ENCODE measurements at places on chromosomes 6 and 20.
A peak's percentile ranks its signal among the peaks of the same experiment; 100 is the strongest.

GRCh38 chr6:101178748-101179147 is 214.8 kb upstream of the GRIK2 start:
- DNase-seq: no peak

DNA sequence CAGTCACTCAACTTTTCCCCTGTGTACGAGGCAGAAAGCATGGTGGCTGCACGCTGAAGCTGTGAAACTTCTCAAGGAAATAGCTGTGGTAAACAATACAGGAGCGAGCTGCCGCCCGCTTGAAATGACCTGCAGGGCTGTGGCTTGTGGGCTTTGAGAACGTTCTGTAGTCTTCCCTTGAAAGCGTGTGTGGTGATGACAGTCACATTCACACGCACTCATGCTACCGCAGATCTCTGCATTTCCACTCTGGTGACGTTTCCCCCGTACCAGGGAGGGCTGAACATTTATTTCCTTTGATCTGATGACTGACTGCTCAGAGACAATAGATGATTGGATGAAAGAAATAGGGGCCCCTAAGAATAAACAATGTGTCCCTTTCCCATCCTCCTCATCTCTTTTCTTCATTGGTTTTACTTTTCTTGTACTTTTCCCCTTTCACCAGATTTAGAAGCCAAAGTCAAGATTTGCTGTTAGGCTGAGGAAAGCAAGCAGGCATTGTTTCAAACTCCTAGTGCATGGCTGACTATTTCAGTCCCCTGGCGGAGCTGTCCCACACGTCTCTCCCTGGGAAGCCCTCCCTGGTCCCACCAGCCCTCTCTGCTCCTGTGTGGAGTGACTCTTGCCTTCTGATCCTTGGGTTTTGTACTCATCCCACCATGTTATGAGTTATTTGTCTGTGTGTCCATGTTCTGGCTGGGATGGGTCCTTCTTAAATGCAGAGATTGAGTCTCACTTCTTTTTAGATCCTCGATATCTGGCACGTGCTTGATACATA is 3.9 kb downstream of the SYTL3 start:
- no peak for DNase-seq

GRCh38 chr20:13302647-13303450 is 81.8 kb downstream of the ISM1 start:
- DNase-seq: peak; percentile 8

DNA sequence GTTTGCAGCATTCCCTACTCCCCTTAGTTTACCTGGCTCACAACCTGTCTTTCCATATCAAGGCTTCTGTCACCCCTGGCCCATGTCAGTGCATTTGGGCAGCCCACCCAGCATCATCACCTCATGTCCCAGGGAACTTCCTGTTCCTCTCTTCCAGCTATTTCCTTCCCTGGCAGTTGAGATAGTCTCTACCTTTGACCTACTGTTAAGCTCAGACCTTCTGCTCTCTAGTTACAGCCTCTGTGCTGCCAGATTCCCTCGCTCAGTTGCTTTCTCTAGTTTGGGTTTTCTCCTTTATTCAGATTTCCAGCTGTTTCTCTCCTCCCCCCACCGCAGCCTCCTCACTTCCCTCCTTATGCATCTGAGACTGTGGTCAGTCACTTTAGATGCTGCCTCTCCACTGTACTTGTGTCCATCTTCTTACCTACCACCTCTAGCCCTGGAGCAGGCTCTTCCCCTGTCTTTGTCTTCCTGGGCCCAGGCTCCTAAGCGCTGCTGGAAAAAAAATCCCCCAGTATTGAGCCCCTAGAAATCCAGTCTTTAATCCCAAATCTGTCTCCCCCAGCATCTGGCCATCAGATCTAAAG is 16.3 kb downstream of the PTPN1 start:
- DNase-seq: no peak

DNA sequence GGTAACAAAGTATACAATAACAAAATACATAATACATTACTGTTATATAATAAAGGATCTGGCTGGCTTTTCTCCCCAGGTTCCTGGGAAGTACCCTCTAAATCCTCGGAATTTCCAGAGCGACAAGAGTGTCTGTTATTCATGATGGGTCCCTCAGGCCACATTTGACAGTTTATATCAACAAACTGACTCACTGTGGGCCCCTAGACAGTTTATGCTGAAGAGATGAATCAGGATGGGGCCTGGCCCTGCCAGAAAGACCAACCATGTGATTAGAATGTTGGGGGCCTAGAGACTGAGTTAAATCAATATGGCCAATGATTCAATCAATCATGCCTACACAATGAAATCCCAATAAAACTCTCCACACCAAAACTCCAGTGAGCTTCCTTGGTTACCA is 13.5 kb downstream of the USP45 start:
- no peak for DNase-seq

- no peak for DNase-seq
Measured at GRCh38 chr20:44211177-44212039, 837 bp upstream of the OSER1 start.

DNA sequence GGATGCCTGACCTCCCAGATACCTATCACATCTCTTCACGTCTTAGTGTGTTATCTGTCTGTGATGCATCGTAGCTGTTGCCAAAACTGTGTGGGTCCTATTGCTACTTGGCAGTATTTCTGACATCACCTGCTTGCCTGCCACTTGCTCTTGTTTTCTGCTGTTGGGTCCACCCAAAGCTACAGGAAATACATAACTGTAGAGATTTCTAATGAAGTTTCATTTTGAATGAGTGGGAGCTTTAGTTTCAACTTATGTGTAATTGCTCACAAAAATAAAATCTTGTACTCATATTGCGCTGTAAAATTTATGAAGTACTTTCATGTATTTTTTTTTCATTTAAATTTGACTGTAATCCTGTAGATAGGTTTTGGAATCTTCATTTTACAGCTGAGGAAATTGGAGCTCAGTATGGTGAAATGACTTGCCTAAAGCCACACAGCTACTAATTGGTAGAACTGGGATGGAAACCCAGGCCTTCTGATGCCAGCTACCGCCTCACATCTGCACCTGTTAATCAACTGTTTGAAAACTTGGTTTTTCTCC is 113.6 kb upstream of the MAN1A1 start:
- DNase-seq: no peak

DNA sequence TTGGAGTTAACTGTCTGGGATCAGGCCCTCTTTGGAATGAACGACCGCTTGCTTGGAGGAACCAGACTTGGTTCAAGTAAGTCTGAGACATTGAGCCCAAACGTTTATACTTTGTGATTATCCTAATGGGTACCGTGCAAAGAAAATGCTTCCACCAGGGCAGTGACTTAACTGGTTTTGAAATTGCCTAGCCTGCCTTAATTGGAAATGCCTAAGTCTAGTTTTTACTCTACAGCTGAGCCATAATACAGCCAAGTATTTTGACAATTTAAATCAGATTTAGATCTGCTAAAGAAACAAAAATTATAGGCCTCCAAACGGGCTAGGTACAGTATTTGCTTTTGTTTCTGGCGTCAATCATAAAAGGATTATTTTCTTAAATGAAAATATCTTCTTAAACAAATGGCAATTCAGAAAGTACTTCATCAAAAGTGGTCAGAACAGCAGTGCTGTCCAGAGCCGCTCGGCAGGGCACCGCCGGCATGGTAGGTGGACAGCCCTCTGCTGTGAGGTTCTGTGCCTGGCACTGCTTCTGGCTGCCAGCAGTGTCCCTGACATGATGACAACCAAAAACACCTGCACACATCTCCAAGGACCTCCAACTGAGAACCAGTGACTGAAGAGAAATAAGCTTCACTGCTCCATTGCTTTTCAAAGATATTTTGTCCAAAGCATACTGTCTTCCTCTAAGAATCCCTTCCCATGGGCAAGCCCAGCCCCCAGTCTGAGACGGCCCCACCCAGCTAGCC is 55.6 kb downstream of the EZR start:
- no peak for DNase-seq

DNA sequence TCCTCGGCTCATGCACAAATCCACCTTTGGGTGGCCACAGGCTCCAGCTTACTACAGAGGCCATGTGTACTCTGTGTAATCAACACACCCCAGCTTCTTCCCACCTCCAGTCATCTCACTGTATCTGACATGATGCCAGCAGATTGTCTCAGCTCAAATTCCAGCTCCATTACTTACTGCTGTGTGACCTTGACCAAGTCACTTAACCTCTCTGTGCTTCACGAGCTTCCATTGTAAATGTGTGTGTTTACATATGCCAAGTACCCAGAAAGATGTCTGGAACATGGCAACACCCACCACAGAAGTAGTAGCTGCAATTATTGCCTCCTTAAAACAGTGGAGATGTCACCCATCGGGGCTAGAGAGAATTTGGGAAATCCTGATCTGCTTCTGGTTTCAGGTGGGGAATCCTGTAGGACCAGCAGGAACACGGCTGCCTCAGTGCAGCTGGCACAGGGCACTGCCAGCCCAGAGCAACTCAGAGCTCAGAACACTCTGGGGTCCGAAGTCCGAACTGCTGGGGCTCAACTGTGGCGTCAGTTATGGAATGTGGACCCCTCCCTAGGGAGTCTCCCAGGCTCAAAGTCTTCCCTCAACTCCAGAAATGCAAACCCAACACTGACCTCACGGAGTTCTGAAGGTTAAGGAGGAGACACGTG is 21.2 kb upstream of the HLA-B start:
- DNase-seq: peak; percentile 73

DNA sequence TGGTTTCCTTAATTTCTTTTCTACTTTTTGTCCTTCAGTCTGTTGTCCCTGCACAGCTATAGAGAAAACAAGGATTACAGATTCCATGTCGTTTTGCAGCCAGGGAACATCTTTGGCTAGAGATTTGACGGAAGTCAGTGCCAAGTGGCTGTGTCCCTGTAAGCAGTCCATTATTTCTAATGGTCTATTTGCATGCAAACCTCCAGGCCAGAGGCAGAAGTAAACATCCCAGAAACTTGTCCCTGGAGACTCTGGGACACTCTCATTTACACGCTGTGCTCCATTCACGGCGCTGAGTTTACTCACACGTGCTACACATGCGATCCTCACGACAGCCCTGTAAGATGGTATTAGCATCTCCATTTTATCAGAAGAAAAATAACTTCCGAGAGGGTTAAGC is 355.5 kb downstream of the PRKN start:
- DNase-seq: no peak

DNA sequence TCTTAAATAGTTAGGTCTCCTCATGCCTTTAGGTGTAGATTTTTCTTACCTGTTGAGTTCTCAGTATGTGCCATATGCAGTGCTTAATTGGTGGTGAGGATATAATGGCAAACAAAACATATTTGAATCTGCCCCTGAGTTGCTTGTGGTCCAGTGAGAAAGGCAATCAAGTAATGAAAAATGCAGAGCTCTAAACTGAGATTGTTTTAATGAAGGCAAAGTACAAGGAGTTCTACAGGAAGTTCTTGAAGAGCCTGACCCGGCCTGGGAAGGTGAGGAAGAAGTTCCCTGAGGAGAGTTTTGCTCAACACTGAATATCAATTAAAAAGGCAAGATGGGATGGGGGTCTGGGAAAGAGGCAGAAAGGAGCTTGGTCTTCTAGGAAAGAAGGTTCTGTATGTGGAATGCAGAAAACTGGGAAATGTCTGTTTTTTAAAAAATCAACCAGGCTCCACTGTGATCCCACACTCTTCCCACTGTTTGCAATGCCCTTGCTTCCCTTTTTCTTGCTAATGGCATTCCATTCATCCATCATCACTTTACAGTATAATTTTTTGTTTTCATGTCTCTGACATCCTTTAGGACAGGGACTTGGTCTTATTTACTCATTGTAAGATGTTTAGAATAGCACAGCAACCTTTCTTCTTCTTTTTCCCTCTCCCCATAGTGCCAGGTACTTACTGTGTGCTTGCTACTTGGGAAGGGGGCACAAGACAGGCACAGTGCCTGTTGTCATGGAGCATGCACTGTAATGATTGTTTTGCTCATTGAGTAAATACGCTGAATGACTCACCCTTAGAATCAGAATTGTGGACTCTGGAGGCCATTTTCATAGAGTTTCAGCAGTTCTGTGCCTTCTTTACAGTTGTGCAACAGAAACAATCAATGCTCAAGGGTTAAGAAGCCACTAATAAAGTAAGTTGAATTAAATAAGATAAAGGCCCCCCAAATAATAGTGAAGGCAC is 64.3 kb downstream of the ANKS1A start:
- DNase-seq: peak; percentile 49

DNA sequence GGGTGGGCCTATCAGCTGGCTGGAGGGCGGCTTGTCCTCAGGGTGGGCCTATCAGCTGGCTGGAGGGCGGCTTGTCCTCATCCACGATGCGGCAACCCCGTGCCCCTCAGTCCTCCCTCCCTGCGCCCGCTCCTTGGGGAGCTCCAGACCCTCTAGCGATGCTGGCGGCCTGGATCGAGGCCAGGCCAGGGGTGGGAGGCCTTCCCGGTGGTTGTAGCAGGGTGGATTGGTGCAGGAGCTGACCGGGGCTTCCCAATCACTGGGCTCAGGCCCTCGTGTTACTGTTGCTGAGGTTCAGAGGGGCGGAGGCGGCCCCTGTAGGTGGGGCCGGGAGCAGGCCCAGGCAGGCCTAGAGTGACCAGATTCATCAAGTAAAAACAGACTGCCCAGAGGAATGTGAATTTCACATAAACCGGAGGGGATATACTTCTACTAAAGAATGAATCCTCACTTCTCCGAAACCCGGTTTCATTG is 8.8 kb downstream of the SLC17A9 start:
- no peak for DNase-seq

- DNase-seq: no peak
Measured at GRCh38 chr6:39638126-39638822, 86.9 kb downstream of the KIF6 start.

GRCh38 chr20:33556246-33556645 is 66.3 kb downstream of the CBFA2T2 start:
- no peak for DNase-seq

DNA sequence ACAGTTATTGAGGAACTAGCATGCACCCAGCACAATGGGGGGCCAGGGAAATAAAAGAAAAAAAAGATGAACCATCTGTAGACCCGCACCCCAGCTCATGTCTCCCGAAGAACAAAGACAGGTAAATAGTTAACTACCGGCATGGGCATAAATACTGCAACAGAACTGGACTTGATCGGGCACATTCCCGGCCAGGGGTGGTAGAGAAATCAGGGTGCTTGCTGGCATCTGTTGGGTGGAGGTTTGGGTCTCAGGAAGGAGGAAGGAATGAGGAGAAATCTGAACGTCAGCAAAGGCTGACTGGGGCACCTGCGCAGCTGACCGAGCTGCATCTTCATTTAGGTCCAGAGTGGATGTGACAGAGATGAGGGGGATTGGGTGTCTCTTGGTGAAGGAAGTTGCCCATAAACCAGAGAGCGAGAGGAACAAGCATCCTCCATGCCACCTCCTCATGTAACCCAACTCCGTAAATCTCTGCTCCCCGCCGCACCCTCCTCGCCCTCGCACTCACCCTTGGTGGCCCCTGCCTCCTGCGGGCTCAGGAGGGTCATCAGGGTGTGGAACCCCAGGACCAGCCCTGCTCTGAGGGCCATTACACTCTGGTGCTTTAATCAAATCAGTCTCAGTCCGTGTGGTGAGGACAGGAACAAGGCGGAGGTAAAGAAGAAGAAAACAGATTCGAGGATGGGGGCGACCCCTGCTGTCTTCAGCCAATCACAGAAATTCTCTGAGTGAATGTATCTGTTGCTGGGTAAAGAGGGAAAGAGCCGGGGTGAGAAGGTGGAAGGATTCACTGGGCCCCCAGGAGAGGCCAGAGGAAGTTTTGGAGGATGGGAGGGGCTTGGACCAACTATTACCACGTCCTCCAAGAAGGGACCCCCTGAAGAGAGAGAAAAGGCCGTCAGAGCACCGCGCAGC is at the start of gene HLA-DOA:
Gene HLA-DOA, minus strand, starts transcription at position 648 of the 918 bp plus-strand sequence.
- DNase-seq: no peak

GRCh38 chr6:101605874-101606273 is 212.4 kb downstream of the GRIK2 start:
- no peak for DNase-seq

Measured in LoVo (cell line).